Left ventricle myocardium inferior (tissue), 1 donor: ENCODE measurements at places on chromosomes 11 and 22.

DNA sequence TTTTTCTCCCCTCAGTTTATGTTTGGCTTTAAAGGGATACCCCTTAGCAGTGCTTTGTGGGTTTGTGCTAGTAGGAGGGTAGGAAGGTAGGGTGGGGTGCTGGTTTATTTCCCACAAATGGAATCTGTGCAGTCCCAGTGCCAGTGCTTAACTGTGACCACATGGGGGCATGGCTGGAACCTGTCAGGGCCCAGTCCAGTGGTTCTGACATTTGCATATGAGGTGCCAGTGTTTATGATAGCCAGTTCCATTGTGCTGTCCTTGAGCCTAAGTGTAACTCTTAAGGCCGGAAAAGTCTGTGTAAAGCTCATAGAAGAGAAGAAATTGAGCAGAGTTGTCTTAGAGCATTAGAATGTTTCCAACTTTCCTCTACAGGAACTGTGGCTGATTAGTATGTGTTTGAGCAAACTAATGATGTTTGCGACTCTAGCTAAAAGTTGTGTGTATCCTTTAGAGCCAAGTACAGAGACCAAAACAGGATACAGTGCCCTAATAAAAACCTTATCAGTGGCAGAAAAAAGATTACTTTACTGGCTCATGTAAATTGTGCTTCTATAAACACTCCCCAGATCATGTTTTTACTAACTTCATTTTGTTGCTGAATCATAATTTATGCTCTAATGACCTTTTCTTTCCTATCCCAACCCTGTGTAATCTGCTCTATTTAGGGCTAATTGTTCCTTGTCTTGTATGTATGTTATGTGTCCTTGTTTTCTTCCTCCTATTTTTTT, 38.1 kb downstream of the DIXDC1 start:
- no peak for DNase-seq

DNA sequence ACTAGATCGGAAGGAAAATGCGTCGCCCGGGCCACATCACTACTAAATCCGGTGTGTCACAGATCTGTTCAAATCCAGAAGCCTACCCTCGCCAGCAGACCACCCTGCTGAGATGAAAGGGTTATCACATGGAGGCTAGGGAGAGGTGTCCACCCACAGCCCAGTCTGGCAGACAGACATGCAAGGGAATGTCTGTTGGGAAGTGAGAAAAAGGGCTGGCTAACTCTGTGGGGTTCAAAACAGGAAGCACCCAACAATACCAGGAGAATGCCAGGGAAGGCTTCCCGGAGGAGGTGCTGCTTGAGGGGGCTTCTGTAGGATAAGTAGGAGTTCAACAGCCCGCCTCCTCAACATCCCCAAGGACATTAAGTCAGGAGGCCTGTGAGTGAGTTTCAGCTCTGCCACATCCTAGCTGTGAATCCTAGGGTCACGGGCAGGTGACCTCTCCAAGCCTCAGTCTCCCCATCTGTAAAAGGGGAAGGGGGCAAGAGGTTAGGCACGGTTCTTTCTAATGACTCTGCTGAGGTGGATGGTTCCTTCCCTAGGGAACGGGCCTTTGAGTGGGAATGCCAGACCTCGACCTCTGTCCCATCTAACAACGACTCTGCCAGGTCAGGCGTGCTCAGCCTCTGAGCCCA, 1.1 kb downstream of the TPST2 start:
- no peak for DNase-seq

- DNase-seq, result no peak
Measured at GRCh38 chr11:62499944-62500649, 46.5 kb downstream of the AHNAK start.

DNA sequence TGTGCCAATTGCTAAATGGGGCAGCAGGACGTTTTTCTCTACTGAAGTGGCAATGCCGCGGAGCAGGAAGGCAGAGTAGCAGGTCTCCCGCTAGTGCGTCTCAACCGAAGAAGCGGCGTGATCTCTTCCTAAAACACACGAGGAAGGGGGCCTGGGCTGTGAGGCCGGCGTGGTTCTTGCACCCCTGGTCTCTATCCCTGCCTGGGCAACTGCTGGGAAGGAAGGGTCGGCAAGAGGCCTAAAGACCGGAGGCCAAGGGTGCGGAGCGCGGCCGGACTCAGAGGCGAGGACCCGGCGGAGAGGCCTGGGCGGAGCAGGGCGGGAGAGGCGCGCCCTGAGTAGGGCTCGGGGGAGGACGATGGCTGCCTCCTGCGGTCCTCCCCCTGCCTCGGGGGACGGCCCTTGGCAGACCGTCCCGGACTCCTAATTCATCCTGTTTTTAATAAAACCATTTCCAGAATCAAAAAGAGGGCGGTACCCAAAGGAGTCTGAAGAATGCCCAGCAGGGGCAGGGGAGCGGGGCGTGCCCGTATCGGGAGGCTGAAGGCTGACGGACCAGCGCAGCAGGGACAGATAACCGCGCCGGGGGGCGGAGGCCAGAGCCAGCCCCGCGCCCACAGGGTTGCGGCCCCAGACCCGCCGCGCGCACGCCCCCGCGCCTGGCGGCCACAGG, 572 bp upstream of the APLP2 start:
- DNase-seq, result peak; percentile 85

DNA sequence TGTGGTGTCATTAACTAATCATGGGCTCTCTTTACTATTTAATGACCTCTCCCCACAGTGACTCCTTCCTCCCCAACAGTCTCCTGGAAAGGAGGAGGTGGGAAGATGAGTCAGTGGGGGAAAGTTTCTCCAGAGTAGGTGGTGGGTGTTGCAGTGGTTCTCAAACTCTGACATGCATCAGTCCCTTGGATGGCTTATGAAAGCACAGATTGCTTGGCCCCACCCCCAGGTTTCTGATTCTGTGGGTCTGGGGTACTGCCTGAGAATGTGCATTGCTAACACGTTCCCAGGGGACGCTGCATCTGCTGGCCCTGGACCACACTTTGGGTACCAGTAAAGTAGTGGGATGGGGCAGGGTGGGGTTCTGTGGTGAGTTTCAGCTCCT, 9.8 kb downstream of the CD82 start:
- no peak for DNase-seq

DNA sequence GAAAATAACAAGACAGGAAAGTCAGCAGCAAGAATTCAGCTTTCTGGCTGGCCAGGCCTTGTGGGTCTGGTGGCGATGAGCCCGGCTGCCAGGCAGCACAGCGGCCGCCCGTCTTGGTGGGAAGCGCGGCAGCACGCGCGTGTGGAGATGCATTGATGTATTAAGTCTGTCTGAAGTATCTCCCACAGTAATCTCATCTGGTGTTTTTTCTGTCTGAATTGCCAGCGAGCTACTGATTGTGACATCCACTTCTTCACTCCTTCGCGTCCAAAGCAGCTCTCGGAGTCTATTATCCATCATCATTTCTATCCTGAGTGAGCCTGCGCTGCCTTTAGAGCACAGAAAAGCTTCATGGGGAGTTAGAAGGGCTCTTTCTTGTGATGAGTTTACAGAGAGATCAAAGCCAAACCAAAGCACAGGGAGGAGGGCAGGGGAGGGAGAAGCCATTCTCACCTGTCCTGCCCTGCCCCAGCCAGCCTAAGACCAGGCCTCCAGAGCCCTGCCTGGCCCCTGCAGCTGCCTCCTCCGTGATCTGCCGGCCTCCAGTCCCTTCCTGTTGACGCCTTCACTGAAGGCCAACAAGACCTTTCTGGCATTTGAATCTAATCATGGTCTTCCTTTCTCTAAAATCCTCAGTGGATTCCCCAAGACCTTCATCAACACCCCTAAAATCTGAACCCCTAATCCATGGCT, 1419.0 kb downstream of the TBC1D22A start:
- DNase-seq, result no peak

DNA sequence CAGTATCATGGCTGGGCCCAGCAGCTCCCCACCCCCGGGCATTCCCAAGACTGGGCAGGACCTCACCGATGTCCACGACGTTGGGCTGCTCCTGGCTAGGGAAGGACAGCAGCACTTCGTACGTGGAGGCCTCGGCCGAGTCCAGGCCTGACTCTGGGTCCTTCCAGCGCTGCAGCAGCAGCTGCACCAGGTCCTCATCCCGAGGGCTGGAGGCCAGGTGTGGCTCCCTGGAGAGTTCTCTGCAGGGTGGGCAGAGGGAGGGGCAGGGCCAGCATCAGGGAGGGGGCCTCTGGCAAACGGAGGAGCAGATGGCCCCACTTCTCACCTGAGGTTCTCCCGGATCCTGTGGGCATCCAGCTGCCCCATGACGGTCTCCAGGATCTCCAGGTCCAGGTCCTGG, 341 bp downstream of the NAALADL1 start:
- DNase-seq, result no peak

DNA sequence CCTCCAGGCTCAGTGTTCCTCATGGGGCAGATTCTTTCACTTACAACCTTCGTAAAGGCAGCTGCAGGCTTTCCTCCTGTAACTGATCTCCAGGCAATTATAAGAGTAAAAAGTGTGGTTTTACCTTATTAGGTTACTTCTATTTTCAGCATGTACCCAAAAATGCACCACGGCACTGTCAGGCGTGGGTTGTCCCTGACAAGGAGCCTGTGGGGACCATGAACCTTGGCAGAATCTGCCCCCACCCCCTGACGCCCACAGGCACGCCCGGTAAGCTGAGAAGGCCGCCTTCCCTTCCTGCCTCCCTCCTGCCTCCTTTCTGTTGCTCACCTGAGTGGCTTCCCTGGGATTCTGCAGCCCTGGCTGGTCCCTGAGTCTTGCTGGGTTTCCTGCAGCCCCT, 1383.3 kb downstream of the TBC1D22A start:
- DNase-seq, result no peak

DNA sequence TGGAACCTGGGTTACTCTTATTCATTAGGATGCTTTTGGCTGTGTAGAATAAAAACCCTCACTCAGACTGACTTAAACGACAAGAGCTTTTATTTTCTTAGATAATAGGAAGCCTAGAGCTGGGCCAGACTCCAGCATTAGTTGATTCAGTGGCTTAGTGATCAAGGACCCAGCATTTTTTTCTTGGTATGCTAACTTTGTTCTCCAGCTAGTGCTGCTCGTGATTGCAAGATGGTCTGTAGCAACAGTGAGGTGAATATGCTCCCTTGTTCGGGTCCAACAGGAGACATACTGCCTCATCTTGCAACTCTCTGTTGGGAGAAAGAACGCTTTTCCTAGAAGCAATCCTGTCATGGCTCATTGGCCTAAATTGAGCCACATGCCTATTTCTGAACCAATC, 33.4 kb downstream of the INSC start:
- DNase-seq, result no peak

DNA sequence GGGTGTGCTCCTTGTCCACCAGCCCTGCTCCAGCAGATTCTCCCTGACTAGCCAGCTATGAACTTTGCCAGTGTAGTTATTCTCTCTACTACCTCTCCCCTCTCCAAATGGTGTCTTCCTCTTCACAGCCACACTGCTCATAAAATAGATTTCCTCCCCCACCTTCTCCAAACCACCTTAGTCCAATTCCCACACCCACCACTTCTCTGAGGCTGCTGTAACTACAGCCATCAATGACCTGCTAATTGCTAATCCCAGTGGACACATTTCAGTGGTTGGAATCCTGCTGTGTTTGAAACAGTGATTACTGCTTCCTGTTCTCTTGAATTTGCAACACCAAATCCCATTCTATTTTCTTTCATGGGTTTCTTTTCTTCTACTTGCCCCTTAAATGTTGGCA, 23.4 kb downstream of the SYT9 start:
- no peak for DNase-seq

DNA sequence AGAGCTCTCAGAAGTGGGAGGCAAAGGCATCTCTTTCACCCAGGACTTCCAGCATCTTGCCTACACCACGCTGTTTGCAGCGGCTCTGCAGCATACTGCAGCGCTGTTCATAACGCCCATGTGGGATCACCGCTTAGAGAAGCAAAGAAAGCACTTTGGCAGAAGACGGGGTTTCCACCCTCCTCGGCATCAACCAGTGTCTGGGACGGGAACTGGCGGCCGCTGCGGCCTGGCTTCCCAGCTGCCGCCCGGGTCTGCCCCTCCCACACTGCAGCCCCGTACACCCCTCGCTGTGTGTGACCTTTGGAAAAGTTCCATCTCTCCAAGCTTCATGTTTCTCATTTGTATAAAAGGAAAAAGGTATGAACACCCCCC, 545 bp upstream of the TIRAP start:
- DNase-seq, result peak; percentile 62

GRCh38 chr22:33400061-33400840, 342.1 kb upstream of the SYN3 start:
- DNase-seq, result no peak

- no peak for DNase-seq
Measured at GRCh38 chr11:70486731-70487130, 88.4 kb downstream of the CTTN start.

DNA sequence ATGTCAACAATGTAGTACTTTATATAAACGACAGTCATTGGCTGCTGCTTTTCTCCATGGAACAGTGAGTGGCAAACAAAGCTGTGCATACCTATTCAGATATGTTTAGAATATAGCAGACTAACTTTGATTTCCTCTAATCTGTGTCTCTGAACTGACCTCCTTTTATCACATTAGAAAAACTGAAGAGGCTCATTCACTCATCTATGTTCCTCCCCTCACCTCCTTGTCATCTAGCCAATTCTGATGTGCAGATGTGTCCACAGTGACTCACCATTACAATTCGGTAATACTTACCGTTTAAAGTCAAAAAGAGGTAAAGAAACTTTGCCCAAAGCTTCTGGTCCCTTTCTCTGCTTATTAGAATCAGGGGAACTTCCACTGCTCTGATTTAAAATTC, 51.5 kb upstream of the RPS13 start:
- no peak for DNase-seq

DNA sequence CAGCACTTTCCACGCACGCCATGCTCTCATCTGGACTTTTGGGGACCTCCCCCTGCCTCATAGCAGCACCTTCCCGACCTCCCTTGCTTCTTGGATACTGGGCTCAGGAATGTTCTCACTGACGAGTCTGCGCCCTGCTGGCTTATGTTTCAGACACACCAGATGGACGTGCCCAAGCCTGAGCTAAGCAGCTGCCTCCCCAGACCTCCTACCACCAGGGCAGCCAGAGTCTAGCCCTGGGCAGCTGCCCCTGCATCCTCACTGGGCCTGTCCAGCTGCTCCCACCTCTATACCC, 13.2 kb upstream of the RGL4 start:
- DNase-seq, result no peak

GRCh38 chr11:131533149-131533548, 162.7 kb downstream of the NTM start:
- no peak for DNase-seq
